Aorta (tissue), 5 donors: ENCODE measurements at places on chromosomes 3 and 15.

- DNase-seq: no peak
Measured at GRCh38 chr15:39770748-39771689, 11.6 kb downstream of the FSIP1 start.

DNA sequence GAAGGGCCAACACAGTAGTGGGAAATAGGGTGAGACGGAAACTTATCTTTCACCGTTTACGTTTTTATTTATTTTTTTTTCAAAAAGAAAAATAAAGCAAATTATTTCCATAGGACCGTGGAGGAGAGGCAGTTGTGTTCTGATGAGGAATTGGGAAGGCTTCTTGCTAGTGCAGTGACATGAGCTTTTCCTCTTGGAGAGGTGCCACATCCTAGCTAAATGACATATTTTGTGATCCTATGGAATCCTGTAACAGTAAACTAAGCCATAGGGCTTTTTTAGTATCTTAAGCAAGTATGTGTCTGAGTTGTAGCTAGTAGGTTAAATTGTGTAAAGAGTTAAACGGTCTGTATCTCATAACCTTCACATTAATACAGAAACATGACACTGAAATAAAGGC is 609.9 kb downstream of the RBMS3 start:
- DNase-seq: no peak

GRCh38 chr15:52503788-52504496 is 24.7 kb downstream of the MYO5A start:
- no peak for DNase-seq

DNA sequence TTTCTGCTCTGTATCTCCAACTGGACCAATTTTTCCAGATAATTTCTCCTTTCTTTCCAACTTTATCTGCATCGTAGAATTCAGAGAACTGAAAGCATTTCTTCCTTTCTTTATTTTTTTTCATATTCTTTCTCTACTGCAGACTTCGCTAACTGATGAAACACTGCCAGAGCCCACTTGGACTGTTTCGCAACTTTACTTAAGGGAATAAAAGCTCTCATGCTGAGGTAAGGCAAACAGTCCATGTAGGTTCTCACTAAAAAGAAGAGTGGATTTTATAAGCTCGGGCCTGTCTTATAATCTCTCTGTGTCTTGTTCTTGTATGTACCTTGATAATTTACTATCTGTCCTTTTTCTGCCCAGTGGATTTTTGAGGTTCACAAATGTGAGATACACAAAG is 163.5 kb downstream of the CNTN4 start:
- DNase-seq: no peak

- peak; percentile 99 for DNase-seq
Measured at GRCh38 chr15:65792138-65792987, at the start of gene DENND4A. Gene DENND4A, minus strand, starts transcription at chr15:65792293. Its CDS starts 35,843 bp downstream, at chr15:65756450.

- DNase-seq: no peak
Measured at GRCh38 chr3:186368176-186368575, 6.1 kb upstream of the DGKG start.

GRCh38 chr15:72472992-72473610 is 1.0 kb upstream of the ARIH1 start:
- no peak for DNase-seq

DNA sequence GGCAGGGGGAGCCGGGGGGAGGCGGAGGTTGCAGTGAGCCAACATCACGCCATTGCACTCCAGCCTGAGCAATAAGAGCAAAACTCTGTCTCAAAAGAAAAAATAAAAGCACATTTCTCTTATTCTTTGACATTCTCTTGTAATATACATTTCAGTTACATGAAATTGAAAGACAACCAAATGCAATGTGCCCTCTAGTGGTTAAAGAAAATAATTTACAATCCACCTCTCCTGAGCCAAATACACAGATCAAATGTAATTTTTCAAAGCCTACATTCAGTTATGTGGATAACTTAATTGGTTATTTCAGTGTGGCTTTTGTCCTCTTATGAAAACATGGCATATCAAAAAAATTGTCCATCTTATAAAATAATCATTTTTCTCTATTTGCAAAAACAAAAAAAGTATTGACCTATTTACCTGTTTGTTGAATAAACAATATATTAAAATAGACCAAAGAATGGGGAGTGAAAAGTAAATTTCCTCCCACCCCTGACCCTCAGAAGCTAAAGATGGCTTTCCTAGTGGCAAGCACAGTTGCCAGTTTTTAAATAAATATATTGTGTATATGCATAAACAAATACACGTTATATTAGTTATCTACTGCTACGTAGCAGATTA is 14.2 kb upstream of the U2SURP start:
- DNase-seq: no peak

DNA sequence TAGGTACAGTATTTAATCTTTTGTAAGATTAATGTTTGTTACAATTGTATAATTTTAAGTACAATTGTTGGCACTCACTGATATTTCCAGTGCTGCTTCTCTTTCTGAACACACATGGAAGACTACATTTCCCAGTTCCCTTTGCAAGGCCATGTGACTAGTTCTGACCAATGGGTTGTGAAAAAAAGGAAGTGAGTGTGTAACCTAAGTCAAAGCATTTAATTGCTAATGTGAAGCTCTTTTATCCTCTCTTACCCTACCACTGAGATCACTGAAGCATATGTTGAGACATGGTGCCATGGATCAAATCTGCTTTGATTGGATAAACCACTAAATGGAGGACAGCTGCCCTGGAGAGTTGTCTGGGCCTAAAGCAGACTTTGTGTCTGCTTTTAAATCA is 83.9 kb upstream of the PLXND1 start:
- no peak for DNase-seq

DNA sequence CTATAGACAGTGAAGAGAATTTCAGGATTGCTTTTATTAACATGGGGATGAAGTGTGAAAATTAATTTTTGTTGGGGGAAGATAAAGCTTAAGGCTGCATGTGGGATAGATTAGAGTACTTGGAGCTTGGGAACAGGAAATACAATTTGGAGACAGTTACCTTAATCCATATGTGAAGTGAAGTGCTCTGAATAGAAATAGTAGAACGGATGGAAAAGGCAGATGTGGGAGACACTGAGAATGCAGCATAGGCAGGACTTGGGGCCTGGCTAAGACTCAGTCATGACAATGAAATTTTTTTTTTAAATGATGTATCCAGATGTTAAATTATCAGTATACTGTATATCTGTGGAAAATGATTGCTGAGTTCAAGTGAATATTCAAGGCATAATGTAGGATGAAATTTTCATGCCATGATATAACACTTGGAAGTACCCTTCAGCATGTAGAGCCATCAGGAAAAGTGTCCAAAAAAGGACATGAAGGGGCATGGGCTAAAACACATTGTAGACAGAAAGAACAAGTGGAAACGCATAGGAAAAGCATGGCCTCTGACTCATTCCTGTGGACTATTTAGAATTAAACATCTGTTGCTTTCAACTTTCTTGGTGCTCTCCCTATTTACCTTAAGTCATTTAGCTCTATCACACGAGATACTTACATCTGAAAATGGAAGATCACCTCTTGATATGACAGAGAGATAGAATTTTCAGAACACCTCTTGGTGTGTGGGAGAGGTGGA is 134.8 kb downstream of the RBMS3 start:
- no peak for DNase-seq

DNA sequence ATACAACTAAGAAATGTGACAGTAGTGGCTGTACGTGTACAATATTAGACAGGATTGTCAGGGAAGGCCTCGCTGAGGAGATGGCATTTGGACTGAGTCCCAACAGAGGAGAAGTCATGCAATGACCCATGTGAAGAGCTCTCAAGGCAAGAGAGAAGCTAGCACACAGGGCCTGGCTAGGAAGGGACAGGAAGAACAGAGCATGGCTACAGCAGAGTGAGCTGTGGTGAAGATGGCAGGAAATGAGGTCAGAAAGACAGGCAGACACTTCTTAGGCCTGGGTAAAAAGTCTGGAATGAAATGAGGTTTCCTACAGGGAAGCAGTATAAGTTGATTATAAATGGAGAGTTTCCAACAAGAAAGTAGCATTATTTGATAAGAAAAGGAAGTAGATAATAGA is 33.2 kb upstream of the LEKR1 start:
- DNase-seq: no peak

DNA sequence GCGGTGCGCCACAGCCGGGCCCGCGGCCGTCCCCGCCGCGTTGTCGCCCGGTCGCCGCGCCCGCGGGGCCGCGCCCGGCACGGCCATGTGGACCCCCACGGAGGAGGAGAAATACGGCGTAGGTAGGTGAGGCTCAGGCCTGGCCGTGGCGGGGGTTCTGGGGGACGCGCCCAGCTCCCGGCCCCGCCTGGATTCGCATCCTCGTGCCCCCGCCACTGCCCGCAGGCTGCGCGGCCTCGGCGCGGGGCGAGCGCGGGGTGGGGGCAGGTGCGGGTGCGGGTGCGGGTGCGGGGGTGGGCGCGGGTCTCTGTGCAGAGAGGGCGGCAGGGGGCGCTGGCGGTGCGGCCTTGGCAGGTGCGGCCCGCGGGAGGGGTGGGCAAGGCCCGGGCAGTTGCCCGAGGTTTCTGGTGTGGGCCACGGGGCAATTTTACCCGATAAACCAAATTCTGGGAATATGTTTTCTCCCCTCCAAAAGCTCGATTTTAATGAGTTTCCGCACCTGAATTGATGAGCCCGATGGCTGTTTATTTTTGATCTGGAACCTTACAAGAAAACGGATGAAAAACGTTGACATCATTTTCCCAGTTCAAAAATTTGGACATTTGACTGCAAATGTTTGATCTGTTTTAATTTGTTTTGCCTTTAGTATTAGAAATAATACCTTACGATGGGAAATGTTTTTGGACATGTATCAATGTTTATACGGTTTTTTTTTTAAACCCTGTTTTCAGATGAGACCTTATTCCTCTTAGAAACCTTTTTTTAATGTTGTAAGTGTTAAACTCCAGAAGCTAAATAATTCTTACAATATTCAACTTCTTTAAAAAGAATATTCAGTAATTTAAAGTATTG is 678 bp downstream of the DOCK3 start:
- peak; percentile 50 for DNase-seq

- DNase-seq: no peak
Measured at GRCh38 chr3:64104691-64105111, 81.4 kb upstream of the PSMD6 start.

DNA sequence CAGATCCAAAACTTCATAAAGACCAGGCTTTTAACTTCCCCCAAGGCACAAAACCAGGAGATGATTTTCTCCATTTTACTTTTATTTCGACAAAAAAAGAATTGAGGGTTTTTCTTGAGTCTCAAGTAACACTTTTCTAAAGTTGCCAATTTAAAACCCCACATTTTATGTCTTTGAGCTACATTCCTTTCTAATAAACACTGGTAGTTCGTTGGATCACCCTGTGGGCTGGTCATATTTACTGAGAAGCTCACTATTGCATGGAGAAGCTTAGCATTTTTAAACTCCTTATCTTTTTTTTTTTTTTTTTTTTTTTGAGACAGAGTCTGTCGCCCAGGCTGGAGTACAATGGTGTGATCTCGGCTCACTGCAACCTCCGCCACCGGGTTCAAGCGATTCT is 255.1 kb upstream of the TPM1 start:
- no peak for DNase-seq

- DNase-seq: no peak
Measured at GRCh38 chr3:10833855-10834414, 17.9 kb downstream of the SLC6A11 start.

GRCh38 chr3:15159501-15160136 is 46.4 kb upstream of the CAPN7 start:
- no peak for DNase-seq

DNA sequence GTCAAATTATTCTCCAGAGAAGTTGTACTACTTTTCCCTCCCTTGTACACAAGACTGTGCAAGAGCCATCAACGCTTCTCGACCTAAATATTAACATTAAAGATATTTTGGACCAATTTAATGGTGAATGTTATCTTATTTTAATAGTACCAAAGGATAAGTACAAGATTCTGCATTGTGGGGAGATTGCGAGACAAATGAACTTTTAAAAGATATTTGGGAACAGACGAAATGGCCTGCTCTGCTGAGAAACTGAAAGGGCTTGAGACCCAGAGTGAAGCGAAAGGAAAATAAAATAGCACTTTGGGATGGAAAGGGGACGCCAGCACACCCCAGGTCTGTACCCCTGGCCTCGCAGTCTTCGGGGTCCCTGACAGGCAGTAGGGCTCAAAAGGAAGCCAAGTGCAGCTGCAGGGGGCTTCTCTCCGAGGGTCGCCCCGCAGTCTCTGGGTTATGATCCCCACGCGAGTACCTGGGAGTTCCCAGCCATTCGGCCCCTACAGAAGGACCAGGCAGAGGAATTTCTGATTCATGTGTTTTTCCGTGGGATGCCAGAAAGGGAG is 97.6 kb upstream of the VGLL3 start:
- peak; percentile 42 for DNase-seq

- DNase-seq: no peak
Measured at GRCh38 chr3:188796122-188796631, 375.6 kb upstream of the TPRG1 start.

- peak; percentile 57 for DNase-seq
Measured at GRCh38 chr15:92883163-92883875, 16.8 kb upstream of the CHD2 start.

DNA sequence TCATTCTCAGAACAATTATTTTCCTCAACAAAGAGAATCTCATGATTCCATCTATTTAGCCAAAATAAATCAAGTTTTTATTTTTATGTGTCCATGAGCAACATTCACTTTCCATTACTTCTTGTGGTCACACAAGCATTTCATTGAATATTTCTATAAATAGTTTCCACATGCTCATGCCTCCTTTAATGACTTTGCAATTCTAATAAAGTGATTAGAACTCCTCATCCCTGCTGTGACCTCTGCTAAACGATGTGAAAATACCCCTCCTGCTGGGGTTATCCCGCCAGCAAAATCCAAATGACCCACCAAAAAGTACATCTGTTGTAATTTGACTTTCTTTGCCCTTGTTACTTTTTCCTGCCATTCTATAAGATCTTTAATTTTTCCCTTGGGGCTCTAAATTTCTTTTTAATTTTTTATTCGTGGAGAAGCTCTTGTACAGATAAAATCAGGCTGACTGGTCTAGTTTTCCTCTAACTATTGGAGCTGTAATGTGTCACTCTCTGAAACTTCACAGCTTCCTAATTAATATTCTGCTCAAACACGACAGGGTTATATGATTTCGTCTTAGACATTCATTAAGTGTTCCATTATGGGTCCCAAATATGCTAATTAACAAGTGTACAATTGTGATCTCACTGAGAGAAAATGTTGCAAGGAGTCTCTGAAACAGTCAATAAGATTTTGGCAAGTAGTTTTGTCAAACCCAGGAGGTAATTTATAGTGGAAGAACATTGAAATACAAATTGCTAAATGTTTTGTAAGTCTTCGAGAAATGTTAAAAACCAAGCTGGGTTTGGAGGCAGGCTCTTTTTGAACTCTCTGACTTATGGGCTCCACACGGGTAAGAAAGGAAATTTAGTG is 533.1 kb upstream of the NAALADL2 start:
- no peak for DNase-seq

GRCh38 chr3:52399593-52399992 is 45.3 kb downstream of the SEMA3G start:
- DNase-seq: peak; percentile 24

DNA sequence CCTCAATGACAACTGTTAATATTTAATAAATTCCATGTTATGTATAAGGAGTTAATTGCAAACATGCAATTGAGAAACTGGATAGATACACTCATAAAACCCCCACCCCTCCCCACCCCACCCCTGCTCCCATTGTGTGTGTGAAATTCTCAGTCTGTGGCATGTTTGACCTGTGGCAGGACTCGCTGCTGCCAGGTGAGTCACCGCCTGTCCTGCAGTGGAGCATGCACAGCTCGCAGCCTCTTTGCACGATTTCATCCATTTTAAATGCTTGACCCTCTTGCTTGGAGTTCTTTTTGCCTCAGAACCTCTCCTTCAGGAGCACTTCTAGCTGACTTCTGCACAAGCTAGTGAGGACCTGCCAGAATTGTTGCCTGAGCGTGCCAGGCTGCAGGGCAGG is 5.3 kb upstream of the APEH start:
- DNase-seq: no peak

GRCh38 chr15:65655026-65655425 is 33.3 kb downstream of the SLC24A1 start:
- DNase-seq: no peak
